ENCODE measurements at places on chromosomes 12 and 14. TPM values are rescaled to one million over a fixed set of nuclear protein-coding genes. Genes with fewer than 3 reads are reported as not detected.

DNA sequence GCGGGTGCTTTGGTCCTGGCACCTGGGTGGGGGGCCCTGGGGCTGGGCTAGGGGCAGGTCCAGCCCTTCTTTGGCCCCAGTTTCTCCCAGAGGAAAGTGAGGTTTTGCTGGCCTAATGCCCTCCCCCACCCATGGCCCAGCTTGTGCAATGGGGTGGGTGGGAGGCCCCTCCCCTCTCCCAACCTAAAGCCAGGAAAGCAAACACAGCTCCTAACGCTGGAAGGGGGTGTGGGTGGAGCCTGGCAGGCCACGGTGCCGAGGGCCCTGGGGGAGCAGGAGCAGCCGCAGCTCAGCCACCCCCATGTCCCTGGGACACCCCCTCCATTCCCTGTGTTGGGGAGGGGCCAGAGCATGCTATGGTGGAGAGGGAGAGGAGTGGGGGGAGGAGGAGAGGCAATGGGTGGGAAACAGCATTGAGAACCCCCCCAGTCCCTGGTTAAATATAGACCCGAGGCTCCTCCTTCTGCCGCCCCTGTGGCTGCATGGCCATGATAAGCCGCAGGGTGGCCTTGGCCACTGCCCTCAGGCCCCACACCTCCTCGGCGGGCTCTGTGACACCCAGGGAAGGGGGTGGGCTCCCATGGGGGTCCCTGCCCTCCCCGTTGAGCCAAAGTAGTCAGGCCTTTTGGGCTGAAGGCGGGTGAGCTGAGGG, 4.7 kb downstream of the EXOC3L4 start:
- H3K4me1 ChIP-seq: peaks cover 15% of the 10 kb centered on the region
- H3K27me3 ChIP-seq: peaks cover 17% of the 10 kb centered on the region
- no peaks in the 10 kb centered on the region for H3K36me3 ChIP-seq
- no peak for DNase-seq
- no peak overlapping the region for H3K4me3 ChIP-seq
- H3K27ac ChIP-seq: no peak overlapping the region

DNA sequence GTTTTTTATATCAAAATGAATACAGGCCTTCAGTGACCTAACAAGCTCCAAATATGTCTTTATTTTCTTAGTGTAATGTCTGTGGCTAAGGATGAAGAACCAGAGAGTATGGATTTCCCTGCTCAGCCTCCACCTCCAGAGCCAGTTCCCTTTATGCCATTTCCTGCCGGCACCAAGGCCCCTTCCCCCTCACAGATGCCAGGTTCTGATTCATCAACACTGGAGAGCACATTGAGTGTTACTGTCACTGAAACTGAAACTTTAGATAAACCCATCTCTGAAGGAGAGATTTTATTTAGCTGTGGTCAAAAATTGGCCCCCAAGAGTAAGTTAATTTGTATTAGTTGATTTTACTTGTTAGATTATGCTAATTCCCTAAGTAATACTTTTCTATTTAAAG, 61.0 kb downstream of the KIAA0586 start:
- no peak overlapping the region for H3K27ac ChIP-seq
- H3K27me3 ChIP-seq: no peaks in the 10 kb centered on the region
- no peaks in the 10 kb centered on the region for H3K4me1 ChIP-seq
- no peak for DNase-seq
- no peaks in the 10 kb centered on the region for H3K36me3 ChIP-seq
- H3K4me3 ChIP-seq: no peak overlapping the region

SLC5A8 gene
- 0.30 TPM for total RNA-seq

DNA sequence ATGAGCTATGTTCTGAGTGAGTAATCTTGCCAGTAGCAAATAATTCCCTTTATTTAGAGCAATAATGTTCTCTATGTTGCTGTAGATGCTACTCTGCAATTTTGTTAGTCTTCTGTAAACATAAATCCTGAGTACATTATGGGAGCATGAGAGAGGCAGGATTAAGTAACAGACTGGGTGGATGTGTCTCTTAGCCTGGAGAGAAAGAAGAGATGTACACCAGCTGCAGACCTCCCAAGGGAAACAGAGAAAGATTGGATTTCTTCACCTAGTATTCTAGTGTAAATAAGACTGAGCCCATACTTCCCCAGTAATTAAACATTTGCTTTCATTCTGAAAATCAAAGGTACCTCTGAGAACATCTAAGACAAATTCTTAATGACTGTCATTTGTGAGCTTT, 564.0 kb downstream of the TRHDE start:
- no peaks in the 10 kb centered on the region for H3K4me1 ChIP-seq
- no peak overlapping the region for H3K27ac ChIP-seq
- no peak for DNase-seq
- H3K36me3 ChIP-seq: no peaks in the 10 kb centered on the region
- no peaks in the 10 kb centered on the region for H3K27me3 ChIP-seq

IAPP gene
- total RNA-seq: not detected

- H3K4me3 ChIP-seq: no peak overlapping the region
- no peak overlapping the region for H3K27ac ChIP-seq
- no peaks in the 10 kb centered on the region for H3K27me3 ChIP-seq
- no peaks in the 10 kb centered on the region for H3K4me1 ChIP-seq
These were observed 126.9 kb downstream of the SLC25A21 start for GRCh38 chr14:37045340-37046061.

KCNA1 gene
- 0.61 TPM for total RNA-seq

SLC22A17 gene
- 3.9 TPM for total RNA-seq
